ENCODE measurements at places on chromosomes 2 and 18.
A peak's percentile ranks its signal among the peaks of the same experiment; 100 is the strongest.

GRCh38 chr2:96409081-96409819 is 73.7 kb downstream of the NCAPH start:
- DNase-seq = no peak

DNA sequence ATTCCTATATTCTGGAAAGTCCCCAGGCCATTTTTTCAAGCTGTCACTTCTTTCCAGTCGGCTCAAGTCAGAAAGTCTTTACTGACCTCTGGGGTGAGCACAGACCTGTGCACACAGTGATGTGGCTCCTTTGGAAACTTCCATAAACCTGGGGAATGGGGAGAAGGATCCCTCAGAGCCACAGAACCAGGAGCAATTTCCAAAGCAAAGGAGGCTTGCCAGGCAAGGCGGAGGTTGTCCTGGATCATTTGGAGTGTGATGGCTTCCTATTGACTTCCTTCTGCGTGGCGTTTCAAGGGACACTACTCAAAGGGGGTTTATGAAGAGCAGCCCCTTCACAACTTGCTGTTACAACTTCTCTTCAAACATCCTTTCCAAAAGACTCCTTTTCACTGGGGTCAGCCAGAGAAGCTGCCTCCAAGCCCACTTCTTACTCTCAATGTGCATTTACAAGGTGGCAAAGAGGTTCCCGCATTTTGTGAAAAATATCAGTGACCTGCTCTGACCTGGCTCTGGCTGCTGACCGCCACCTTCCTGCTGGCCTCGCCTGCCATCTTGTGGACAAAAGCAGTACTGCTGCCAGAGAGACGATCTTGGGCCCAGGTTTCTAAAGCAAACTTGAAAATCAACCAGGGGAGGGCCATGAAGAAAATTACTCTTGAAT is 18.2 kb upstream of the TMEM247 start:
- DNase-seq = peak; percentile 73

GRCh38 chr2:63840081-63840784 is 1.5 kb upstream of the UGP2 start:
- DNase-seq = peak; percentile 43

GRCh38 chr2:220748875-220749479 is 823.1 kb downstream of the EPHA4 start:
- peak; percentile 6 for DNase-seq

DNA sequence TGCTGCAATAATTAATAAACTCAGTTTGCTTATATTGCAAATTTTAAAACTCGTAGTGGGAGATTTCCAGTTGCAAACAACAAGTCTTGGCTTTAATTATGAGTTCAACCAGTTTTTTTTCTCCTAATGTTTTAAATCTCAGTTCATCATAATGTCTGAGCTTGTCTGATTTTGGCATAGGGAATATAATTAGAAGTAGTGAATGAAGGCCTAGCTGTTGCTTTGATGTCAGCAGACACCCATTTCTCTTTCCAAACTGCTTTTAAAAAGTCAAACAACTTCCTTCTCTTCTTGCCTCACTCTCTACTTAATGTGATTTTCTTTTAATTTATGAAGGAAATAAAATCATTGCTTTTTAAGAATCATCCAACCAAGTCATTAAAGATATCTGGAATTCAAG is 1462.1 kb downstream of the DPP10 start:
- DNase-seq = no peak

DNA sequence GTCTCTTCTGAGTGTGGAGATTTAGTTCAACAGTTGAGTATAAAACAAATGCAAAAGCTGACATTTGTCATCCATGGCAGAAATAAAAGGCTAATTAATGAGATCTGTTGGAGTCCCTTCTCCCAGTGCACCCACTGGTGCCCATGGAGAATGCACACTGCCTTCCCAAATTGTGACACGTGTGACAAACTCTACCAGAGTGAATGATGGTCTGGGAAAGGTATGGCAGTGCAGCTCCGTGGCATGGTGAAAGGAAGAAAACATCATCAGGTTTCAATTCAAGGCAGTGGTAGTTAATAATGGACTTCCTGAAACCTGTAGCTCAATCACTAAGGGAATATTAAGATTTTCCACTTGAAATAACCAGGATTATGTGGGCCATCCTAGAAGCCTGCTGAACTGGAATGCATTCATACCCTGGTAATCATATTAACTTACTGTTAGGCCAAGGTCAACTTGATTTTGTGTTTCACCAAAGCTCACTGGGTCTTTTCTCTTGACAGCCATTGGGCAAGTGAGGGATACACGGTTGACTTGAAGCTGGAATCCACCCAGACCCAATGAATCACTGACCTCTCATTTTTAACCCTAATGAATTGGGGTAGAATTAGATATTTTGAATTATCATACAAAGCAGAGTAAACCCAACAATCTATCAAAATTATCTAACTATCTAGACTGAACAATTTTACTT is 167.6 kb downstream of the AFF3 start:
- DNase-seq = peak; percentile 36

DNA sequence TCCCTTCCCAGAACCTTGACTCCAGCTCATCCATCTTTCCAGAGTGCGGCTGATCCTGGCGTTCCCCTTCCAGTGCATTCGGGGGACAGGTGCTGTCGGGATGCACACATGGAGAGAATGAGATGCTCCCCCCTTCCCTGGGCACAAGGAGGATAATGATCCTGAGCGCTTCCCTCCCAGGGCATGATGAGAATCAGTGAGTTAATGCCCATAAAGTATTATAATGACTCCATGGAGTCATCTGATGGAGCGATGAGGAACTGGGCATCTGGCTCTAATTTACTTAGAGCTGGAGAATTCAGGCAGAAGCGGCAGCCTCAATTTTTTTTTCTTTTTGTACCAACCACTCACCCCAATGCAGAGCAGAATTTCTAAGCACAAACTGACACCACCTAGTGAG is 79.6 kb upstream of the SKOR2 start:
- DNase-seq = no peak

All from choroid plexus epithelial cell (primary cell).